ENCODE measurements at places on chromosomes 1 and 21.

DNA sequence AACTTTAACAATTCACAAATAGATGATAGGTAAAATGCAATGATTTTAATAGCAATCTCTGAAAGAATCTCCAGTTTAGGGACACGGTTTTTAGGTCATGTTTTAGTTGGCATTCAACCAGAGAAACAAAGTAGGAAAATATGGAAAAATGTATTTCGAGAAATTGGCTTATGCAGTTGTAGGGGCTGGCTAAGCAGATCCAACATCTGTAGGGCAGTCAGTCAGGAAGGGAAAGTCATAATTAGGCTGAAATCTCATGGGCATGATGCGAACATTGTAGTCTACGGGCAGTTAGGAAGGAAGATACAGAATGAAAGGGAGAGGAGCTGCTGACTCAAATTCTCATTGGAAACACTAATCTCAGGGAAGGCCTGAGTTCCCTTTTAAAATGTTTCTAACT, 1276.0 kb upstream of the ADGRL4 start:
- DNase-seq = no peak

GRCh38 chr1:178659789-178660208, 65.2 kb upstream of the RALGPS2 start:
- no peak for DNase-seq

DNA sequence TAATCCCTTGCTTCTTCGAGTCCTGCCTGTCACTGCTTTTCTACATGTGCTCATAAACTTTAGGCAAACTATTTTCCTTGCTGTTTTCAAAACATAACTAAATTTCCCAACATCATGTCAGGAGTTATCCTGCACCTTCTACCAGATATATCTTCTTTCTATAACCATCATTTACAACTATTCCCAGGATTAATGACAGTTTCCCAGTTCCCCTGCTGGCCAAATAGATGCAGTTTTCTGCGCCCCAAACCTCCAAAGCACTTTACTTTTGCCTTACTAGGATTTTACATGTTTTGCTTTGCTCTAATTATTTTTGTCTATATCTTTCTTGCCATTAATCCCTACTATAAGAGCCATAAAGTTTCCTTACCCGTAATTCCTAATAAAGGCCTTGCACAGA, 122.5 kb downstream of the GLUL start:
- DNase-seq = no peak

GRCh38 chr1:224061436-224061835, 52.5 kb upstream of the FBXO28 start:
- no peak for DNase-seq

- no peak for DNase-seq
Measured at GRCh38 chr1:33468967-33469366, 3.5 kb upstream of the ZSCAN20 start.

- no peak for DNase-seq
Measured at GRCh38 chr1:47241114-47242113, 9.4 kb upstream of the TAL1 start.

GRCh38 chr1:32536117-32536516, 3.1 kb upstream of the ZBTB8A start:
- no peak for DNase-seq

- peak; percentile 83 for DNase-seq
Measured at GRCh38 chr1:119948342-119949214, 52.3 kb upstream of the ADAM30 start.

- no peak for DNase-seq
Measured at GRCh38 chr1:9892563-9893528, 17.2 kb downstream of the CTNNBIP1 start.
